ENCODE measurements at places on chromosomes 3 and 15.

GRCh38 chr3:58955308-58955707 lies 94.5 kb downstream of the CFAP20DC start:
- DNase-seq: no peak

- no peak for DNase-seq
Observed at GRCh38 chr15:98174286-98174685, 213.8 kb downstream of the ARRDC4 start.

GRCh38 chr3:60240492-60240891 lies 1010.8 kb downstream of the FHIT start:
- no peak for DNase-seq

GRCh38 chr3:98518816-98519215 lies 3.9 kb downstream of the CLDND1 start:
- no peak for DNase-seq

GRCh38 chr15:80467311-80467714 lies 63.1 kb downstream of the ARNT2 start:
- DNase-seq: no peak

DNA sequence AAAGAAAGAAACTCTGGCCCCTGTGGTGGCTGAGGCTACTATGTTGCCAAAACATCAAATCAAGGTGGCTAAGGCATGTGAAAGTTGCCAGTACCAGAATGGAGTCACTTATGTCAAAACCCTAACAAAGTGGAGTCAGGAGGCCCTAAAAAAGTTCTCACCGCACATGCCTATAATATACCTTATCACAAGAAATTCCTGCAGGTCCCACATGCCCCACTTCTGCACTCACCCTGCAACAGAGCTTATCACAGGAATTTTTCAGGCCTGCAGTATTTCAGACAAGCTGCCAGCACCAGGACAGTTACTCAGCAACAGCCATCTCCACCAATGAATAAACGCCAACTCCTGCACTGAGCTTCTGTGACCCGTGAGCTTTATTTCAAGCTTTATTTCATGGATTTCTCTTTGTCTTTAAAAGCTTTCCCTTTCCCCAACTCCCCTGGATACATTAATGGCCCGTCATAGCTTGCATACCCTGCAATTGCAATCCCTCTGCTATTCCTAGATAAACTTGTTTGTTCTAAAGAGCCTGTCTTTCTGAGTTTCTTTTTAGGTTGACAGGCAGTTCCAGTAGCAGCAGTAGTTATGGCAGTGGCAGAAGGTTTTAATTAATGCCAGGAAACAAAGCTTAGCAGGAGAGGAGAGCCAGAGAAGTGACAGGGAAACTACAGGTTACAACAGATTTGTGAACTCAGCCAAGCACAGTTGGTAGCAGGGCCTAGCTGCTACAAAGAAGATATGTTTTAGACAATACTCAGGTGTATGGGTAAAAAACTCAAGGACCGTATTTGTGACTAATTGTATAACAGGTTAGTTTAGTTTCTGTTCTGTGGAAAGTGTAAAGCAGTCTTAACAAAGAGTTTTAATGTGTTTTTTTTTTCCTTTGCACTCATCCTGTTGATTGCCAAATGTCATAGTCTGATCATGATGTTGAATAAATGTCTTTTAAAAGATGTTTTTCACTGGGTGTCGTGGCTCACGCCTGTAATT lies 15.9 kb upstream of the TMEM42 start:
- peak; percentile 25 for DNase-seq

DNA sequence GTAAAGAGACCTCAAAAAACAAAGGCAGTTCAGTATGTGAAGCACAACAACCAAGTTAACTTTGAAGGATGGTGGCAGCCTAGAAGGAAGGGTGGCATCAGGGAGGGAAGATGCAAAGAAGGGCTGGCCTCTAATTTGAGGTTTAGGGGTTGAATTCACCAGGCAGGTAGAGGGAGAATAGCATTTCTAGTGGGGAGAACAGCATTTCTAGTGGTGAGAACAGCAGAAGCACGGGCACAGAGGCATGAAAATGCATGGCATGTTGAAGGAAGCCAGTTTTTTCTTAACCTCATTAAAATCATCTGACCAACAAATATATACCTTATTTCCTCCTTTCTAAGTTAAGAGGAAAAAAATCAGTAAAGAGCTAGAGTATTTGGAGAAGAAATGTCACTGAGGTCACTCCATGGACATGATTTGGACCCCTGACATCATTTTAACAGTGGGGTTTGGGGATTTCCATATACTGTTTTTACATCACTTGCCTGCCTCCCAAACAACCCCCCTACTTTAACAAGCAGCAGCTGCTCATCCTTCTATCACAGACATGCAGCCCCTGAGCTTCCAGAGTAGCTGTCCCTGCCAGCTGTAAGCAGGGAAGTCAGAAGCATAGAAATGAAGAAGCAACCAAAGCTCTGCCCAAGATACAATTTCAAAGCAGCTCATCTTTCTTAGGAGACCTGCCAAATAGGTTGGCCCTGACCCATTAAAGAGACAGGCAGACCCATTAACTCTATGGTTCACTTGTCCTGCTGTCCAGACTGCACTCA lies 2.4 kb upstream of the POPDC2 start:
- DNase-seq: no peak

- DNase-seq: no peak
Observed at GRCh38 chr3:126582311-126582710, 23.6 kb upstream of the C3orf22 start.

DNA sequence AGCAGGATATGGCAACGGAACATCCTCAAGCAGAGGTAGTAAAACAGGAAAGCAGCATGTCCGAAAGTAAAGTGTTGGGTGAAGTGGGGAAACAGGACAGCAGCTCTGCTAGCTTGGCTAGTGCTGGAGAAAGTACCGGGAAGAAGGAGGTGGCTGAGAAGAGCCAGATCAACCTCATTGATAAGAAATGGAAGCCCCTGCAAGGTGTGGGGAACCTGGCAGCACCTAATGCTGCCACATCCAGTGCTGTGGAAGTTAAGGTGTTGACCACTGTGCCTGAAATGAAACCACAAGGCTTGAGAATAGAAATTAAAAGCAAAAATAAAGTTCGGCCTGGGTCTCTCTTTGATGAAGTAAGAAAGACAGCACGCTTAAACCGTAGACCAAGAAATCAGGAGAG lies 14.3 kb upstream of the ZBTB47 start:
- no peak for DNase-seq

DNA sequence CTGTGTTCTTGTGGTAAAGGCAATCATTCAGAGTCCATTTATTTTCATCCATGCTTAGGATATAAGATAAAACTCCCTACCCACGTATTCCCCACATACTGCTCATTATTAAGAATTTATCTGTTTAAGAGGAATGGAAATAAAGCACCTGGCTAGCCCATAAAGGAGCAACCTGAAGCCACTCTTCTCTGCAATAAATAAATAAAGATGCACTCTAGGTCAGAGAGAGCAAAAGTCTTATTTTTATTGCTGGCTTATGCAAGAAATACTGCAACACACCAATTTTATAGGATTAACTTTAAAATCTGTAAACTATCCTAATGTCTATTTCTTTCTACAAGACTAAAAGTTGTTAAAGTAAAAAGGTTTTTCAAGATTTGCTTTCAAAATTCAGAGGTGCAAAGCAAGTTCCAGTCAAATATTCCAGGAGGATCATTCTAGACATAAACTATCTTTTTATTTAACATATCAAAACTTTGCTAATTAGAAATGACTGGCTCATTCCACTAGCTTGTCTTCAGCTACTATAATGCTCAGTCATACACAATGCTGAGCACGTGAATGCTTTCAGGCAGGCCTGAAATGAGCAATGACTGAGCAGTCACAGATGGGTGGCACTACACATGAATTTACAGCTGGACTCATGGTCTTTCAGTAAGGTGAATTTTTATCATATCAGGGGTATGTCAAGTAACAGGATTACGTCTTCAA lies 7.1 kb downstream of the TJP1 start:
- DNase-seq: no peak

GRCh38 chr3:126460381-126460780 lies 15.3 kb downstream of the ZXDC start:
- DNase-seq: no peak

GRCh38 chr3:10855083-10855870 lies 39.2 kb downstream of the SLC6A11 start:
- DNase-seq: no peak

DNA sequence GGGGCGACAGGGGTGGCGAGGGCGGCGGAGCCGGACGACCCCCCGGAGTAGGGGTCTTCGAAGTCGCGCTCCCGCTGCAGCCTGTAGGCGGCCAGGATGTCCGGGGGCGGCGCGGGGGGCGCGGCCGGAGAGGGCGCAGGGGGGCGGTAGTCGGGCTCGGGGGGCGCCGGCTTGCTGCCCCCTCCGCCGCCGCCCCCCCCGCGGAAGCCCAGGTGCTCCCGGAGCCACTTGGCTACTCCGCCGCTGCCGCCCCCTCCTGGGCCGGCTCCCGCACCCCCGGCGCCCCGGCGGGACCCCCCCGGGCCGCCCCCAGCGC lies 230 bp downstream of the SHF start:
- DNase-seq: no peak

DNA sequence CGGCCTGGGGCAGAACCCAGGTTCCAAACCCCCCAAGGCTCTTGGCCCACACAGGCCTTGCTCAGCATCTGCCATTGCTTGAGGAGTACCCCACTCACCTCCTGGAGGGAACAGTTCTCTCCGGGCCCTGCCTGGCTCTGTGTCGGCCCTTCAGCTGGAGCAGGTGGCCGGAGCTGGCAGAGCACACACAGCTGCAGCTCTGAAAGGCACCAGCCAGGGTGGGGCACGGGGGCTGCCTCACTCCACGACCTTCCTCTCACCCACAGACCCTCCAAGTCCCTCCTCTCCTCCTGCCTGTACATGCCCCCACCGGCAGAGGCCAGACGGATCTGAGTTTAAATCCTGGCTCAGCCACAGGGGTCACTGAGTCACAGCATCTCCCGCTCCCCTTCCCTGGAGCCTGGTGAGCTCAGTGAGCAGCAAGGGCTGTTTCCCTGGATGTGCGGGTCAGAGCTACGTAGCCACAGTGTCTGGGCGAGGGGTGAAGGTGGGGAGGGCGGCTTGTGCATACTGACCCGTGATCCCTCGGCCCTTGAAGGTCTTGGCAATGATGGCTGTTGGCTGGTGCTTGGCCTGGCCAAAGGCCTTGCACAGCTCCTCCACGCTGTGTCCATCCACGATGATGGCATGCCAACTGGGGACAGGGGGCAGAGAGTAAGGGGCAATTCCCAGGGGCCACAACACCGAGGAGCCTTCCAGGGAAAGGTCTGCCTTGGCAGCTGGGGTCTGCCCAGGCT lies 23.0 kb downstream of the TKT start:
- no peak for DNase-seq

GRCh38 chr15:85142312-85142711 lies 160.7 kb downstream of the PDE8A start:
- DNase-seq: no peak

DNA sequence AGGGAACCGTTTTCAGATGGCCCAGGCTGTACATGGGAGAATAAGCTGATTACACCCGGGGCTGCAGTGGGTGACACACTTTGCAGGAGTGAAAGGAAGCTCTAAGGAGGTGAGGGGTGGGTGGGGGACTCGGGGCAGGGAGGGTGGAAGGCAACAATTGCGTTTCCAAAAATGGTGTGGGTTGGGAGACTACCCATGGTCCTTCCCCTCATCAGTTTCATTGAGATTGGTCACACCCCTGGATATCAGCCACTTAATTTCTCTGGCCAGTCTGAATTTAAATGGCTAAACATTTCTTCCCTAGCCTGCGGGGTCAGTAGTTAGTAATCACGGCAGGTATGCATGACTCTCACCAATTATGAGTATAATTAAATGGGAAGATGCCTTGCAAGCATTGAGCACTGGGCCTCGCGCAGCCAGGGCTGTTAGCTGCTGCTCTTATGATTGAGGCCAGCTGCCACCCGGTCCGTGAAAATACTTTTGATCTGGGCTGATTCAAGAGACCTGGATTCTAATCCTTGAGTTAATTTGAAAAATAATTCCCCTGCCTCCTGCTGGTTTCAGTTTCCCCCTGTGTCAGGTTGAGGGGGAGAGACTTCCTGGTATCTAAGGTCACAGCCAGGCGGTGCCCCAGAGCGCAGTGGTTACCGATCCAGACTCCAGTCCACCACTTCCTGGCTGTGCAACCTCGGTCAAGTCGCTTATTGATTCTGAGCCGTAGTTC lies 23.3 kb downstream of the SLC6A6 start:
- no peak for DNase-seq

DNA sequence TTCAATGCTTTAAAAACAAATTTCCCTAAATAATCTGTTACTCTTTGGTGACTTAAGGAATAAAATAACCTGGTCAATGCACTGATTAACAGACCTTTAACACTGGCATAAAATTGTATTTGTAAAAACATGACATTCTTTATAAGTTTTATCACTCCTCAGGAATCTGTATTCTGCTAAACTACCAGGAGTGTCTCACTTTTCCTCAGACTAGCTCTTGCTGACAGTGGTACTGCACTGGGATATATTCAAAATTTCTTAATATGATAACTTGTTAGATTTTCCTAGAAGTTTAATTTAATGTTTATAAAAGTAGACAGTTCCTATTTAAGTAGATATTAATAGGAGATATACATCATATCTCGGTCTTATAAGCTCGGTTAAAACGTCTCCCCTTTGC lies 363.4 kb upstream of the ARHGEF26 start:
- DNase-seq: no peak

DNA sequence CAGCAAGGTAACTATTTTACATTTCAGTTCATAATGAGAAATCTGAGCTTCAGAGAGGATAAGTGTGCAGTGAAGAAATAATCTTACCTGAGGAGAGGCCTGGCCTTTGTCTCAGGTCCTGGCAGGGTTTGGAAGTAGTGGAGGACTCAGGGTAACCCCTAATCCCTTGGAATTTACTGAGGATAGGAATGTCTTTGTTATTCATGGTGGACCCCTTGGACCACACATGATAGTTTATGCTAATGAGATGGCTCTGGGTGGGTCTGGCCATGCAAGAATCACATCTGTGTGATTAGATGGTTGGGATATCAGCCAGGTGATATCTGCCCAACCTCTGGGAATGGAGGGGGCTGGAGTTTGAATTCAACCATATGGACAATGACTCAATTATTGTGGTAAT lies 65.0 kb upstream of the DAZL start:
- no peak for DNase-seq

DNA sequence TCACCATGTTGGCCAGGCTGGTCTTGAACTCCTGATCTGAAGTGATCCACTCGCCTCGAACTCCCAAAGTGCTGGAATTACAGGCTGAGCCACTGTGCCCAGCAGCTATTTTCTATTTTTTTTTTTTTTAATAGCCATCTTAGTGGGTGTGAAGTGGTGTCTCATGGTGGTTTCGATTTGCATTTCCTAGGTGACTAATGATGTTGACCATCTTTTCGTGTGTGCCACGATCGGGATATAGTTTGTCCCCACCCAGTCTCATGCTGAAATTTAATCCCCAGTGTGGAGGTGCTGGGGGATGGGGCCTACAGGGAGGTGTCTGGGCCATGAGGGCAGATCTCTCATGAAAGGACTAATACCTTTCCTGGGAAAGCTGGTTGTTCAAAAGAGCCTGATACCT lies 41.8 kb upstream of the MUC13 start:
- no peak for DNase-seq

GRCh38 chr3:4761759-4762158 lies 217.5 kb upstream of the BHLHE40 start:
- no peak for DNase-seq

- DNase-seq: no peak
Observed at GRCh38 chr3:36874424-36874823, 70.4 kb downstream of the TRANK1 start.

All from Karpas-422 (cell line).